ENCODE measurements at places on chromosomes 12 and 14. TPM values are rescaled to one million over a fixed set of nuclear protein-coding genes. Genes with fewer than 3 reads are reported as not detected.

Gene TMEM233
- polyA plus RNA-seq, result 0.08 TPM

Gene TMEM121
- 2.5 TPM for polyA plus RNA-seq

Gene PPP1R13B
- polyA plus RNA-seq, result 31.4 TPM

Gene CCDC177
- polyA plus RNA-seq, result not detected

All from pancreas (tissue), 10 donors.